ENCODE measurements at places on chromosomes 7 and 10.

- DNase-seq: no peak
Measured at GRCh38 chr7:26420422-26421019, 128.9 kb downstream of the SNX10 start.

DNA sequence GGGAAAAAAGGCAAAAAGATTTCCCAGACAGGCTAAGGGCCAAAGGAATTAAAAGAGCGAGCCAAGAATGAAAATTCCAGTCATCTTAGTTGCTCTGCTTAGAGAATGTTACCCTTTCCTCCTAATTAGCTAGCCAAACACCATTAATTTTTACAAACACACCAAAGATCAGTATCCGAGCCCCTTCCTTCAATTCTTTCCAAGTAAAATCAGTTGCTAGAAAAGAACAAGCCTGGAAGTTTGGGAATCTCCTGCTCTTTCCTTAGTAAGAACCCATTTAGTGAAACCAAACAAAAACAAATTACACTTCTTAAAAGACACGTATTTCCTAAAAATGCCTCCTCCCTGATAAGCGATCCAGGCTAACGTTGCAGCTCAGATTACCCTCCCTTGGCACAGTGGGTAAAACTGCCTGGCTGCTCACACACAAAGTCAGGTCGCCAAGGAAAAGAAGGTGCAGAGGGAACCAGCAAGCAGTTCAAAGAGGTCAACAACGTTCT lies 57.1 kb upstream of the ABLIM1 start:
- DNase-seq: no peak

DNA sequence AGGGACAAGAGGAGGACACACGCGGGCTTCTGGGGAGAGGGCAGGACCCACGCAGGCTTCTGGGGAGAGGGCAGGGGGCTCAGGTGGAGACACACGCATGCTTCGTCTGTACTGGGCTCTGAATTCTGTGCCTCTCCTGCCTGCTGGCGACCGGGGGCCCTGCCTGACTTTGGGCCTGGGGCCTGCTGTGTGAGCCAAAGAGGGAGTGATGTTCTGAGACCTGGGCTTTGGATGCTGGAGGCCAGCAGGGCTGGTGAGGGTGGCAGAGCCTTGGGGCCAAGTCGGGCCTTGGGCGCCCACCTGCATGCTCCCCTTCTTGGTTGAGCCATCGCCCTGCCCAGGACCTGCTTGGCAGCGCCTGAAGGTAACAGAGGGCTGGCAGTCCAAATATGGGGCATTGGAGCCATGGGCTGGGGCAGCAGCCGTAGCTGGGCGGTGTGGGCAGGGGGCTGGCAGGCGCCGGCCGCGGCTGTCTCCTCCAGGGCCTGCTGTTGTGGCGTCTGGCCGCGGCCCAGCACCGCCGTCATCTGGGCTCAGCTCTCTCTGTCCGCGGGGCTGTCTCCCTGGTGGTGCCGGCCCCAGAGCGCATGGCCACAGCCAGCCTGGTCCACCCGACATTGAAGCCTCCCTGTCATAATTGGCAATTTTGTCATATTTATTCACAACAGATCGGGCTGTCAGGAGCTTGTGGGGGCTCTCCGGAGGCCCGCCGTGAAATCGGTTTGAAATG lies 78.9 kb downstream of the UNCX start:
- no peak for DNase-seq

DNA sequence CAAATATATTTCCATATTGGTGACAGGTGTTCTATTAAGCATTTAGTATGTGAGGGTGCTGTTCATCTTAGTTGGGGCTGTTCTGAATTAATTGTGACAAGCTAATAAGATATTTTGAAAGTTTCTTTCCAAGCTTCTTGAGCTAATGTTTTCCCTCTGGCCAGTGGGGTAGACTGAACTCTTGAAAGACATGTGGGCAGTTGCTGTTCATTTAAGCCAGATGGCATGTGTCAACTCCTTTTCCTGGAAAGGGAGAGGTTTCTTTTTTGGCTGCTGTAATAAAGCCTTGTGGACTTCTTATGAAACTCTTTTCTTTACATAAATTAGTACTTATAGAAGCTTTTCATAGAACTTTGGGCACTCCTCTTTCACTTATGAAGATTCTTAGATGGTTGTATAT lies 21.7 kb downstream of the RAB18 start:
- no peak for DNase-seq

DNA sequence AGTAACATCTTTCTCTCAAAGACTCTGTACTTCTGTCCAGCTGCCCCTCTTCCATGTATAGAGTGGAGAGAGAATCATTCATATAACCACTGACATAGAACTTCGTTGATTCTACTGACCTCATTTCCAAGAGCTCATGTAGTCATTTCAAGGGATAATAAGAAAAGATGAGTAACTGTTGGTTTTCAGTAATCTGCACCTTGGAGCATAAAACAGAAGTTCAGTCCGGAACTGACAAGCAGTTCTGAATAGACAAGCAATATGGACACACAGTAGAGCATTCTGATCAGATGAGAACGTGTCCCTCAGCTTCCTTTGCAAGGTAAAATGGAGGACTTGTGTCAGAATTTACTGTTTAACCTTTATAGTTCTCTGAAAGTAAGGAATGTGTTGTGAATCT lies 847.1 kb downstream of the REEP3 start:
- DNase-seq: no peak

- DNase-seq: no peak
Measured at GRCh38 chr10:8840356-8840755, 785.9 kb downstream of the GATA3 start.

- DNase-seq: no peak
Measured at GRCh38 chr7:129955993-129956543, 3.3 kb upstream of the UBE2H start.

DNA sequence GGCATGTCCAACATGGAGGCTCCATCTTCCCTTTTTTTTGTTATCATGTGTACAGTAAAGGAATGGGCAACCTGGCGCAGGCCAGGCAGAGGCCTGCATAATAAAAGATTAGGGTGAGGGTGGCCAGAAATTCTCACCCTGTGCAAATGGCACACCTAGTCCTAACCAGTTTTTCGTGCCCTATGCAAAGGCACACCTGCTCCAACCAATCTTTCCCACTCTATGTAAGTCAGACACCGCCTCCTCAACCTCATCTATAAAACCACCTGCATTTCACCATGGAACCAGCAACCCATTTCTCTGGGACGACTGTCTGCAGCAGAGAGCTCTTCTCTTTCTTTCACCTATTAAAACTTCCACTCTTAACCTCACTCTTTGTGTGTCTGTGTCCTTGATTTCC lies 16.1 kb downstream of the TBATA start:
- DNase-seq: no peak

DNA sequence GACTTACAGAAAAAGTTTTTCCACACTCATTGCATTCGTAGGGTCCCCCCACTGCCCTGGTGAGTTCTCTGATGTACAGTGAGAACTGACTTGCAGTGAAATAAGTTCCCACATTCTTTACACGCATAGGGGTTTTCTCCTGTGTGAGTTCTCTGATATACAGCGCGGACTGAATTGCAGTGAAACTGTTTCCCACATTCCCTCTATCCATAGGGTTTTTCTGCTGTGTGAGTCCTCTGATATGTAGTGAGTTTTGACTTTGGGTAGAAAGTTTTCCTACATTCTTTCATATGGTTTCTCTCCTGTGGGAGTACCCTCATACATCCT lies 147.0 kb downstream of the GLRX3 start:
- no peak for DNase-seq

GRCh38 chr10:62744136-62744535 lies 60.4 kb upstream of the ADO start:
- no peak for DNase-seq

DNA sequence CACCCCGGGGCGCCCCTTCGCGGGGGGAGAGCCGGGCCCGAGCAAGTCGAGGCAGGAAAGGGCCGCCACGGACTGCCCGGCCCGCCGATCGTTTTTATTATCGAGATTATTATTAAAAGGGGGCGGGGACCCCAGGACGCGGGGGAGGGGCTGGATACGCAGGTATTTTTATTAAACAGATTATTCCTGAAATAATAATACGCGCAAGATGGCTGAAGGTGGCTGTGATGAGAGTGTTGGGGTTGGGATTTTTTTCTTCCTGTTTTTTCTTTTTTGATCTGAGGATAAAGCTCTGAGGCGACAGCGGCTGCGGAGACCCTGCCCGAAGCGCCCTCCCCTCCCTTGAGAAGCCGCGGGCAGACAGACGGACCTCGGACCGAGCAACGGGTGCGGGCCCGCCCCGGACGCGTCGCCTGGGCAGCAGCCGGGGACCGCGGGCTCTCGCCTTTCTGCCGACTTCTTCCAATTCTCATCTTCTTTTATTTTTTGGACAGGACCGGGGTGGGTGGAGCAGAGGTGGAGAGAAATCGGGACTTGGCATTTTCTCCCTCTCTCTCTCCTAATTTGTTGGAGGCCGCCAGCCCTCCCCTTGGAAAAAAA lies 1.4 kb upstream of the TRIM8 start:
- DNase-seq: peak; percentile 26

DNA sequence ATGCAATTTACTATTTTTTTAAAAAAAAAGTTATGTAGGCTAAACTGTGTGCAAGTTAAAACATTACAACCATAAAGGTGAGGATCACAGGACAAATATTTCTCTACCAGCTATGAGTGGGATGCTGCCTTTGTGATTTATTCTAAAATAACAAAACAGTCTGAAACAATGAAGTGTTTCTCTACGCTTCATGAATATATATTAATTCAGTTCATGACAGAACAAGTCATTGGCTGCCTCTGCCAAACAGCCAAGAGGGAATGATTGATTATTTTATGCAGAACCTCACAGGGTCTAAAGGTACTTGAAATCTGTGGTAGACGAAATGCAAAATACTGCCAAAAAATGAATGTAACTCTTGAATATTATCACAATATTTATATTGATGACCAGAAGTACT lies 29.0 kb upstream of the SOSTDC1 start:
- DNase-seq: no peak

DNA sequence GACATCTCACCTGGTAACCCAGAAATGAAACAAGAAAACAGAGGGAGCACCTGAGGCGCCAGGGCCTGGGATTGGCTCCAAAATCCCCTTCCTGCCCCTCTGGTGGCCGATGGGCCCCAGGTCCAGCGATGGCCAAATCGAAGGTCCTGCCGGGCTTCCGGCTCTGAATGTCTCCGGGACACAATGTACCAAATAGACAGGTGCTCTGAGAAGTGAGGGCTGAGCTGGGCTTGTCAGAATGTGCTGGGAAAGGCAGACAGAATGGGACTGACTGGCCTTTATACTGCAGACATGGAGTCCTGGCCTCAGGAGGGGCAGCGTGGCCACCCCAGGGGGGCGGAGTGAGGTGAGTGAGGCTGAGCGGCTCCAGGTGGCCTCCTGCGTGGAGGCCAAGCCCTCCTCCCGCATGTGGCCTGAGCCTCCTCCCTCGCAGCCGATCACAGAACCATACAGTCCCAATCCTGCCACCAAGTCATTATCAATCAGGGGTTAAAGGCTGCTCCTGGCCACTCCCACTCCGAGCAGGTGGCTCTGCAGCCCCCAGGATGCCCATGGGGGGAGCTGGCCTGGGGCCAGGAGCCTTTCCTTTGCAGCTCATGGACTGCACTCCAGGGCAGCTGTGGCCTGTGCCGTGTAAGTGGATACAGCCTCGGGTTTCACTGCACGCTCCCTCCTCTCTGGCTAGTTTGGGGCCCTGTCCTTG lies 185.5 kb downstream of the ADARB2 start:
- no peak for DNase-seq

DNA sequence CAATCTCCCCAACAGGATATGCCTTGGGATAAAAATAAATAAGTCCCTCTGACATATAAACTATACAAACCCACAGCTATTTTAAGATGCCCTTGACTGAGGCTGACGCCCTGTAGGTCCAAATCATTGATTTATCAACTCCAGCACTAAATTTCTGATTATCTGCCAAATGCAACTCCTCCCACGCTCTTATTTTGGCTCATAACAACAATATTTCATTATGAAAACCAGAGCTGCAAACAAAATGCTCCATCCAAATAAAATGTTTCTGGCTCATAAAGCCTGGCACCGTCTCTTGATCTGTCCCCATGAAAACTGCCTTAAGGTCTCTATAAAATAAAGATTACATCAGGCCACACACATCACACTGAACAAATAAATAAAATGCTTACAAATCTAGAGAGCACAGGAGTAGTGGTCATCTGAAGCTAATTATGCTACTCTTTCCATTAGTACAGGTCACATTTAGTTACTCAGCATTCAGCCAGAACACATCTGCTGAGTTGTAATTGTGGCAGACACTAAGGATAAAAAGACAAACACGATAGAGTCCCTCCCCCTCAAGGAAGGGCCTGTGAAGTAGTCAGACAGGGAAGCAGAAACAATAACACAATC lies 28.8 kb downstream of the CACUL1 start:
- no peak for DNase-seq

DNA sequence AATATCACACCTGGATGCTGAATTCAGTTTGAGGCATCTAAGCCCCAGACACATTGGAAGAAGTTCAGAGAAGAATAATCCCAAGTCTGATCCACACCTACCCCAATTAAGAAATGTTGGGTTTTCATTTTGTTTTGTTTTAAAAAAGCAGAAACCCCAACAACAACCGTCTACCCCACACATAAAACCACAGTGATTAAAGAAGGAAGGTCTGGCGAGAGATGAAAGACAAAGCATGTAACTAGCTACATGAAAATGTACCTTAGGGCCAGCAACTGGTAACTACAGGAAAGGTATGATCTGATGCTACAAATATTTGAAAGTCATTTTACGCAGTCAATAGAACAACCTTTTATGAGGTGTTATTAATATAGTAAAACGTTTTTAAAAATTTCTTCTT lies 1112.3 kb downstream of the GATA3 start:
- no peak for DNase-seq

GRCh38 chr10:130180416-130180815 lies 44.2 kb downstream of the GLRX3 start:
- DNase-seq: no peak
